ENCODE measurements at places on chromosomes 12 and 14.

DNA sequence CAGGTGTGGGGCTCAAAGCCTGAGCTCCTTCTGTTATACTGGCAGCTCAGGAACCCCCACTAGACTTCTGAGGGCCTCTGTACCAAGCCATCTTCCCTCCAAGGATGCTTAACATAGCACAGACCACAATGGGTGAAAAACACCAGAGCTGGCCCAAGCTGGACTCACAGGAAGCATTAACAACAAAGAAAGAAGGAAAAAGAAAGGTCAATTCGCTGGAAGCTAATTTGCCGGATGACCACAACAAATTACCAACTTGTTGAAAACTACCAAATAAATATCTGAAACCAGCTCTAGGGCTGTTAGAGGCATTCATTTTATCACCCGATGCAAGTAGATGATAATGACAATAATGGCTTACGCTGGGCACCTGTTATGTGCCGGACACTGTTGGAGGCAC, 48.7 kb downstream of the RBM19 start:
- DNase-seq, result no peak

DNA sequence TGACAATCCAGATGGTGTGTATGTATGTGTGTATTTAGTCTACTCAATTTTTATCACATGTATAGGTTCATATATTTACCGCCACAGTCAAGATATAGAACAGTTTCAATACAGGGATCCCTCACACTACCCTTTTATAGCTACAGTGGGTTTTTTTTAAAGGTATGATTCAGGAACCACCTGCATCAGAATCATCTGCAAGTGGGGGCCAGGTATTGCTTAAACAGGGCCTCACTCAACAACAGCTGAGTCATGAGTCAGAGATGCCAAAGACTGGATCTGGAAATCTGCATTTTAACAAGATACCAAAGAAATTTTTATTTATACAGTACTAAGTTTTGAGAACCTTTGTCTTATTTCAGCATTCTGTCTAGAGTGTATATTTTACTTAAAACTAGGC, 117.6 kb downstream of the SLC35F4 start:
- DNase-seq, result no peak

GRCh38 chr12:110744151-110744571, 1.5 kb upstream of the PPP1CC start:
- no peak for DNase-seq

DNA sequence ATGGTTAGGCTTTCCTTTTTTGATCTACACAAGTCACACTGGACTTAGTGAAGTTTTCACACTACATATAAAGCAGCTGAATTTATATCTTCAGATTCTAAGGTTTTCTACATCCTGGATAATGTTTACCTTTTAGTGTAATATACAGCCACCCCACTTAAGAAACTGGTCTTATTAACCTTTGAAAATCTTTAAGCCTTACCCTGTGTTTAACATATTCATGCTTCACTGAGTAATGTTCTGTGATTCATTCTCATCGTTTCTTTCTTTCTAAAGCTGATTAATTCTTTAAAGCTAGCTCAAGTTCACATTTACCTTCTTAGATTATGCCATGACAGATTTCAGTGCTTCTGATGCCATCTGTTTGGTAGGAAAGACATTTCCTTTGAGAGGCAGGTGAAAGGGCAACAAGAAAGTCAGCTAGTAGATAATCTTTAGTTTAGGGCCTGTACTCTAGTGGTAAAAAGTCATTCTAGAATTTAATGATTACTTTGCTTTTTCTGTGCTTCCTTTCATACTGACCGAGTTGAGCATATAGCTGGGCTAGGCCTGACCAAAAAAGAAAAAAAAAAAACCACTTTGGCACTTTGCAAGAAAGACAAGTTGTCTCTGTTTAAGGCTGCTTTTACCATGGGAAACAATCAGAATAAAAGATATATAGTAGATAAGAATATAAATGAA, 690.9 kb upstream of the FBXO33 start:
- no peak for DNase-seq

- no peak for DNase-seq
Observed at GRCh38 chr14:89521988-89522387, 105.0 kb upstream of the FOXN3 start.

DNA sequence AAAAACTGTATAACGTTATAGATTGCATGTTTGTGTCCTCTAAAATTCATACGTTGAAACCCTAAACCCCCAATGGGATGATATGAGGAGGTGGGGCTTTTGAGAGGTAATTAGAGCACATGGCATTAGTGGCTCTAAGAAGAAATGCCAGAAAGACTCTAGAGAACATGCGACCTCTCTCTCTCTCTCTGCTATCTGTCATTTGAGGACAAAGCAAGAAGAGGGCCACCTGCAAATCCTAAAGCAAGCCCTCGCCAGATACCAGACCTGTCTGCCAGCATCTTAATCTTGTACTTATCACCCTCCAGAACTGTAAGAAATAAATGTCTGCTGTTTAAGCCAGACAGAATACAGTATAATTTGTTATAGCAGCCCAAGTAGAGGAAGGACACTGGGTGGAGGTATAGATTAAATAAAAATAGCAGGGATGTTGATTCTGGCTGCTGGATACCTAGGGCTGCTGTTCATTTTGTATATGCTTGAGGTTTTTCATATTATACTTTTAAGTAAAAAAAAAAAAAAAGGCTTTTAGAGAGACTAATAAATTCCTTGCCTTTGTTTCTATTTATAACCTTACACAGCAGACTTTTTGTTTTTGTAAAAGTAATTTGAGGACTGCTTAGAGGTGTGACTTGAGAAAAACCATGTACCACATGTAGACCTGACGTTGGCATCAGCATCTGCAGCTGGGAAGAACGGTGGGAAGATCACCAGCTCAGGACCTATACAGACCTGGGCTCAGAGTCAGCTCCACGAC, 26.9 kb downstream of the MOK start:
- no peak for DNase-seq

DNA sequence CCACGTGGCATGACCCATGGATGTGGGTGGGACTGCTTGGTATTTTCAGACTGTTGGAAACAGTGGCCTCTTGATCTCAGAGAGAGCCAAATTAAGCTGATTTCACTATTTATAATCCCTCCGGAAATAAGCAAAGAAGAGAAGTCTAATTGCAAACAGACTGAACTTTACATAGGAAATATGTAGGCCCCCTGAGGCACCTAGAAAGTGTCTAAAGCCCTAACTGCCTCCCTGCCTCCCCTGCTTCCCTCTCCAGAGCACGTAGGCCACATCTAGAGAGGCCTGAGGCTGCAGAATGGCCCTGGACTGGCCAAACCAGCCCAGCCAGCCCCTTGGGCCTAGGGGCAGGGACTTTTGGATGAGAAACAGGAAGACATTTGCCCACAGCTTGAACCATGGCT, 123.8 kb downstream of the ZFP36L1 start:
- DNase-seq, result no peak

DNA sequence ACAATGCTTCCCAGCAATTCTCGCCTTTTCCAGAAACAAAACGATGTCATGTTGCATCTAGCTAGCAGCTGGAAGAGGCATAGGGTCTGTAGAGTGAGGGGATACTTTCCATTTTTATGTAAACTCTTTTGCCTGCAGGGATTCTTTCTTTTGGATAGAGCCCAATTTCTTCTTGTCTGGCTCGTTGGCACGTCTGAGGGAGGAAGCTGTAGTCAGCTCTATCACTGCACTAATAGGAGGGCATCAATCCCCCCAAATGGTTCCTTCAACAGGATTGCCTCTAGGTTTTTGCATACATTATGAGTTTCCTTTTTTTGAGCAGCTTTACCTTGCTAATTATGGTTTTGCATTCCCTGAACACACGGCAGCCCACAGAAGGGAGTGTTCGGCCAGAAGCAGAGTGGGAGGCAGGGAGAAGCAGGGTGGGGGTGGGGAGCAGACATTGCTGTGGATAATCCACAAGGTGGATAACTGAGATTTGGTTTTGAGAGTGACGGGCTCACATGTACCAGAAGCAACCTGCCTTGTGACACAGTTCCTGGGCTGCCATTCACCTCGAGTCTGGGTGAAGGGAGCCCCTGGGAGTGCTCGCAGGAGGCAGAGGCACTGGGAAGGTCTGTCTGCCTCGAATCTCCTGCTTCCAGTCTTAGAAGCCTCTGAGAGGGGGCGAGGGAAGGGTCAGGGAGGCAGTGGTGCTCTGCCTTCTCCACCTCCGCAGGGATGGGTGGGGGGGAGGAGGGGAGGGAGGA, 24.5 kb downstream of the LRTM2 start:
- DNase-seq, result no peak

DNA sequence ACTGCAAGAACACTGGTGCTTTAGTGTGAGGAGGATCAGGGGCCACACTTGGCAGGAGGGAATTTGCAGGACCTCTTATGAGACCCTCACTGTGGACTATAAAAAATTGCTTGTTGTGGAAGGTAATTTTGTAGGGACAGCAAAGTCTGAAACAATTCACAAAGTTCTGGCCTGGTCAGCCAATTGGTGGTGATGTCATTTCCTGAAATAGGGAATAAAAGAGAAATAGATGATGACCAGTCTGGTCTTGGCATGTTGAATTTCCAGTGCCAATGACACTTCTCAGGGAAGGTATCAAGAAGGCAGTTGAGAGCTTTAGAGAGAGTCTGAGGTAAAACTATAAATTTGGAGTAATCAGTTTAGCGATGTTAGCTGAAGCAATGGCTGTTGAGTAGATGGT, 129.3 kb upstream of the LMNTD1 start:
- DNase-seq, result no peak

- no peak for DNase-seq
Observed at GRCh38 chr12:32334371-32334777, 65.0 kb upstream of the FGD4 start.

DNA sequence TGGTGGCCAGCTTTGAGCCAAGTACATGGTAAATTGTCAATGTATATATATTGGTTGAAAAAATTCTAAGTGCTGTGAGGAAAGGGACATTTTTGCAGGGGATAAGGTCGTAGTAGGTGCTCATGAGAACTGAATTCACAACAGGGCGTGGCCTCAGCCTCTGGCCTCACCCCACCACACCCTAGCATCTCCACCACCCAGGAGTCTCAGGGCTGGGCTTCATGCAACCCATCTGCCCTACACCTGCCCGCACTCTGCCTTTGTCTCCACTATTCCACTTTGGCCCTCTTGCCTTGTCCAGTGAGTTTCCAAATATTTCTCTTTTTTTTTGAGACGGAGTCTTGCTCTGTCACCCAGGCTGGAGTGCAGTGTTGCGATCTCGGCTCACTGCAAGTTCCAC, 22.1 kb upstream of the AQP2 start:
- DNase-seq, result no peak

DNA sequence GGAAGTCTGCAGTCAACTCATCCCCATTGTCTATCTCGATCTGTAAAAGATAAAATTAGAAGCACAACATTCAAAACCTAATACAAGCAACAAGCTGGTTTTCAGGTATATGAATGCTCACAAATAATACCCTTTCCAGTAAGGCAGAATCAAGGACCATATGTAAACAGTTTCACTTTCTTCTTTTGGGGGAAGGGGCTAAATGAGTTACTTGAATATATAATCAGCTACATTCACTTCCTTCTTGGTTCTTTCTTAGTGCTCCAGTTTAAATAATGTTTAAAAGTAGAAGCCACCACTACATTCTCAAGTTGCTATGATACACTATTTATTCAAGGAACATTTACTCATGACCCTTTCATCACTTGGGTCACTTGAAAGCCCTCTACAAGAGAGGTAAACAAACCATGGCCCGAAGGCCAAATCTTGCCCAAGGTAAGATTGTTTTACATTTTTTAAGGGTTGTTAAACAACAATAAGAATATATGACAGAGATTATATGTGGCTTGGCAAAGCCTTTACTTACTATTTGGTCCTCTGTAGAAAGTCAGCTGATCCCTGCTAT, 10.3 kb downstream of the TWF1 start:
- DNase-seq, result no peak

GRCh38 chr14:96830946-96831345, 33.8 kb downstream of the VRK1 start:
- DNase-seq, result no peak

DNA sequence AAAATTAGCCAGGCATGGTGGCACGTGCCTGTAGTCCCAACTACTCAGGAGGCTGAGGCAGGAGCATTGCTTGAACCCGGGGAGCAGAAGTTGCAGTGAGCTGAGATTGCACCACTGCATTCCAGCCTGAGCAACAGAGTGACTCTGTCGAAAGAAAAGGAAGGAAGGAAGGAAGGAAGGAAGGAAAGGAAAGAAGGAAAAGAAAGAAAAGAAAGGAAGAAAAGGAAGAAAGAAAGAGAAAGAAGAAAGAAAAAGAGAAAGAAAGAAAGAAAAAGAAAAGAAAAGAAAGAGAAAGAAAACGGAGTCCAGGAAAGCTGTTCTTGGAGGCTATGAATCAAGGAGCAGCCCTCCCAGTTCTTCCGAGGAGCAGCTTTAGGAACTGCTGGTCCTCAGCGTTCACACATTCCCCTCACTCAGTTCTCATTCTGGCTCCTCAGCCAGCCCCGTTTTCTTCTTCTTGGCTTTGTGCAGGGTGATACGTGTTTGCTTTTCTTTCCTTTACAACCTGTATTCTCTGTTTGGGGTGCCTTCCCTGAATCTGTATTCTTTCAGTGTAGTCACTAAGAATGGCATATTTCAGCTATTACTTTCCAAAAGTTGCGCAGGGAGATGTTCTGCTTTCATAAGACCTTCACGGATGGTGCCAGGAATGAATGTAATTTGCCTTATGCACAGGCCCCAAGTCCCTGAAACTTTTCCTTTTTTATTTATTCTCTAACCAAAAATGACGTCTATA, 12.2 kb downstream of the FBXL14 start:
- no peak for DNase-seq

DNA sequence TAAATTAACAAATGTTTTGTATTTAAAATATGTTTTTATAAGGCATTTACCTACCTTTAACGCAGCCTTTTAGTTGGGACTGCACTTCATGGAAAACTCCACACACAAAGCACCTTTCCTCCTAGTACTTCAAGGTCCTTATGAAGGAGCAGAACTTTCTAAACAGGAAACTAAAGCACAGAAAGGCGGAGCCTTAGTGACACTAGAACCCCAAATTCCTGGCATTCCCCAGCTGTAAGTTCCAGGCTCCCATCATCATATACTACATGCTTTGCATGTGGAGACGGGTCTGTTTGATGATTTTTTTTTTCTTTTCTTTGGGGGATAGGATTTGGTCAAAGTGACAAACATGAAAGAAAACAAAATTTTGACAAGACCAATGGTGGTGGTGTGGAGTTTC, 39.5 kb downstream of the STXBP6 start:
- no peak for DNase-seq

DNA sequence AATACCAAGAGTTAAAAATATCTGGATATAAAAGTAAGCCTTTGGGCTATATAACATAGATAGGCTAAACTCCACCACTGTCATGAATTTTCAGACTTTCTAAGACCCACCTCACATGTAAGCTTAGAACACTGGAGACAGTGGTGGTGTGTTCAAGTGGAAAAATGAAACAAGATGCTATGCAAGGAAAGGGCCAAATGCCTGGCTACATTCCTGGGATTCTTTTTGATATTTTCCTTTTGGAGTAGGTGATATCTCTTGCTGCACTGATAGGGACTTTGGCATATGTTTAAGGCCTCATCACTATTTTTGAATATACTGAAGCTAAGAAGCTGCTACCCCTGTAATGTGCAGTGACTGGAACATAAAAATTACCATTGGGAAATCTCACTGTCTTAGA, 341.3 kb downstream of the SLC16A7 start:
- no peak for DNase-seq

GRCh38 chr12:32777691-32778175, 22.0 kb upstream of the YARS2 start:
- no peak for DNase-seq
